ENCODE measurements at places on chromosomes 3 and 15. TPM values are rescaled to one million over a fixed set of nuclear protein-coding genes. Genes with fewer than 3 reads are reported as not detected.

Gene LTK
- total RNA-seq = 2.4 TPM

Gene TOPAZ1
- total RNA-seq = not detected

Gene PCSK6
- 14.4 TPM for total RNA-seq

Gene MUC13
- not detected for total RNA-seq

DNA sequence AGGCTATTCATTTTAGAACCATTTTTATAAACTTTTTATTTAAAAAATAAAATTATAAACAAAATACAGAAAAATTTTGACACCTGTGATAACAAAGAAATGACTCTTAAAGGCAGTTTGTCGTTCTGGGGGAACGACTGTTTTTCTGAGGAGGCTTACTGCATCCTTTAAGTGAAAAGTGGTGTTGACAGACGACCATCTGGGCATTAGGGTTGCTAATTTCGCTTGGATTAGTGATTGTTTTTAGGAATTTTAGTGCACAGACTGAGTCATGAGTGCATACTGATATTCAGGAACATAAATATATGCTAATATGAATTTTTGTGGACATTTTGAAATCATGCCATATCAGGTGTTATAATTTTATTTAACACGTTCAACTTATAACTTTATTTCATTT lies 28.5 kb downstream of the OSTN start:
- no peak for DNase-seq
- no peak overlapping the region for H3K4me3 ChIP-seq
- H3K27me3 ChIP-seq = no peaks in the 10 kb centered on the region
- H3K27ac ChIP-seq = no peak overlapping the region

DNA sequence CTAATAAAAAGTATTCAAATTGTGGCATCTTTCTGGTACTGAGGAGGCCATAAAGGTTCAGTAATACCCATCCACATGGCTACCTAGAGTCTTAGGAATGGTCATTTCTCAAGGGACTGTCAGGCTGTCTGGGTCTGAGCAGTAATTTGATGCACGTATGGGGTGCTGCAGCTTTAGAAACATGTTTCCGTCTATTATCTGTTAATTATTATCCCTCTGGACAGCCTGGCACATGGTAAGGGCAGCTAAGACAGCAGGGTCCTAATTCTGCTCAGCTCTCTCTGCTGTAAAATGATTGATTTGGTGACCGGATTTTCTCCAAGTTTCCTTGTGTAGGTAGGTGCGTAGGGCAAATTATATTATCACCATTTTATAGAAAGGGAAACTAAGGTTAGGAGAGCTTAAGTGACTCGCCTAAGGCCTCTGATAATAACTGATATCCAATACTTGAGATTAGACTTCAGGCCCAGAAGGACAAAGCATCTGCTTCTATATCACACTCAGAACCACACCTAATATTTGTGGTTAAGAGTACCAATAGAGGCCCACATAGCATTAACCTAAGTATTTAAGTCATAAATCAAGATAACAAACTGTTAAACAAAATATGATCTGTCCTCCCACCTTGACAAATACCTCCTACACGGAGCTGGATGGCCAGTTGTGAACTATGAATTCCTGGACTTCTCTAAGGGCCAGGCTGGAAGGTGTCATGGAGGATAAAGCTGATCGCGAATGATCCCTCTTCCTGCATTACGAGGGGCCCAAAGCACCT lies 2.9 kb upstream of the RAP2B start:
- H3K36me3 ChIP-seq = no peaks in the 10 kb centered on the region
- no peak overlapping the region for H3K27ac ChIP-seq
- peaks cover 13% of the 10 kb centered on the region for H3K4me1 ChIP-seq
- DNase-seq = no peak
- H3K27me3 ChIP-seq = no peaks in the 10 kb centered on the region
- H3K4me3 ChIP-seq = no peak overlapping the region

GRCh38 chr3:108620250-108620649 lies 30.7 kb downstream of the DZIP3 start:
- H3K4me3 ChIP-seq = no peak overlapping the region
- H3K36me3 ChIP-seq = peaks cover 49% of the 10 kb centered on the region
- H3K27ac ChIP-seq = no peak overlapping the region
- no peaks in the 10 kb centered on the region for H3K4me1 ChIP-seq

GRCh38 chr3:121836064-121836463 lies 1.1 kb downstream of the EAF2 start:
- DNase-seq = no peak
- H3K27me3 ChIP-seq = no peaks in the 10 kb centered on the region
- H3K27ac ChIP-seq = no peak overlapping the region
- peaks cover 29% of the 10 kb centered on the region for H3K4me1 ChIP-seq

- DNase-seq = no peak
- H3K27ac ChIP-seq = no peak overlapping the region
- no peaks in the 10 kb centered on the region for H3K27me3 ChIP-seq
- no peaks in the 10 kb centered on the region for H3K36me3 ChIP-seq
- H3K4me1 ChIP-seq = peaks cover 45% of the 10 kb centered on the region
These were observed 63.5 kb downstream of the C3orf70 start for GRCh38 chr3:185089343-185089742.

DNA sequence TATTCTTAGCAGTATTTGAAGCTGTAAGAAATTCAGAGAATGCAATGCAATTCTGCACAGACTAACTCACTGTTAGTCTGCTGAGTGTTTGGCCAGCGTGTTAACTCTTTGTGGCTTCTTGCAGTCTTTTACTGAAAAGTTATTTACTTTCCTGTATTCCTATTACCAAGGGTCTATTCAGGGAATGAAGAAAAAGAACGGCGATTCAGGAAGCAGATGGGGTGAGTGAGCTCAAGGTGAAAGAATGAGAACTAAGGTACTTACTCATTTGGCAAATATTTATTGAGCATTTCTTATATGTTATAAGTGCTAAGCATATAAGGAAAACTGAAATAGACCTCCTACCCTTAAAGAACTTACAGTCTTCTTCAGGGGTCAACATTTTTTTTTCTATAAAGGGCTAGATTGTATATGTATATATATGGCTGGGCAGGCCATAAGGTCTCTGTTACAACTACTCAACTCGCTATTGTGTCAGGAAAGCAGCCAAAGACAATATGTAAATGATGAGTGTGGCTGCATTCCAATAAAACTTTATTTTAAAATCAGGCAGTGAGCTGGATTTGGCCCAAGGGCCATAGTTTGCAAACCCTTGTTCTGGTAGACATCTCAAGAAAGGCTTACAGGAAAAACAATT lies 271.9 kb upstream of the GADL1 start:
- no peak overlapping the region for H3K27ac ChIP-seq
- no peaks in the 10 kb centered on the region for H3K36me3 ChIP-seq
- no peaks in the 10 kb centered on the region for H3K27me3 ChIP-seq

GRCh38 chr15:31358163-31358562 lies 31.5 kb downstream of the KLF13 start:
- no peak overlapping the region for H3K27ac ChIP-seq
- DNase-seq = no peak
- H3K36me3 ChIP-seq = peaks cover 8% of the 10 kb centered on the region
- no peak overlapping the region for H3K4me3 ChIP-seq
- H3K4me1 ChIP-seq = peaks cover 100% of the 10 kb centered on the region
- H3K27me3 ChIP-seq = no peaks in the 10 kb centered on the region

GRCh38 chr3:129526121-129526900 lies 2.1 kb upstream of the RHO start:
- H3K4me1 ChIP-seq = no peaks in the 10 kb centered on the region
- no peak overlapping the region for H3K27ac ChIP-seq
- no peak overlapping the region for H3K4me3 ChIP-seq

GRCh38 chr3:160929595-160929994 lies 173.6 kb downstream of the PPM1L start:
- peaks cover 3% of the 10 kb centered on the region for H3K4me1 ChIP-seq
- no peak overlapping the region for H3K27ac ChIP-seq
- no peak for DNase-seq
- no peaks in the 10 kb centered on the region for H3K27me3 ChIP-seq
- H3K36me3 ChIP-seq = no peaks in the 10 kb centered on the region
- H3K4me3 ChIP-seq = no peak overlapping the region

Data from esophagus muscularis mucosa (tissue), 4 donors.